ENCODE measurements at places on chromosomes 6 and 20.

GRCh38 chr20:10436053-10436699 is 1.1 kb downstream of the SLX4IP start:
- no peak for DNase-seq

GRCh38 chr20:3430376-3431069 is 23.1 kb upstream of the DNAAF9 start:
- no peak for DNase-seq

- DNase-seq = no peak
Observed at GRCh38 chr20:16263582-16263981, 309.7 kb downstream of the KIF16B start.

DNA sequence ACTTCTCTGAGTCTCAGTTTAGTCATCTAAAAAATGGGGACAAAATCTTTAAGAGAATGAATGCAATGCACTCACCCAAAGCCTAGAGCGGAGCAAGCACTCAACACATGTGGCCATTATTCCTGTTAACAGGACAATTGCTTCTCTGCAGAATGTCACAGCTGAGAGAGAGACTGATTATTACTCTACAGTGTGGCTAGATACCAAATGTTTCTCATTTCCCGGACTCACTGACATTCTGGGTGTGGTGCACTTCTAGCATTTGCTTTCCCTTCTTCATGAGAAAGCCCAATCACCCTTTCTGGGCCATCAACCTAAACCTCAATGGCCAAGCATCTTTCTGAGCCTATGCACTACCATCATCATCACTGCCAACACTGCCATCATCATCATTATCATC is 273.9 kb downstream of the ZNF217 start:
- no peak for DNase-seq

DNA sequence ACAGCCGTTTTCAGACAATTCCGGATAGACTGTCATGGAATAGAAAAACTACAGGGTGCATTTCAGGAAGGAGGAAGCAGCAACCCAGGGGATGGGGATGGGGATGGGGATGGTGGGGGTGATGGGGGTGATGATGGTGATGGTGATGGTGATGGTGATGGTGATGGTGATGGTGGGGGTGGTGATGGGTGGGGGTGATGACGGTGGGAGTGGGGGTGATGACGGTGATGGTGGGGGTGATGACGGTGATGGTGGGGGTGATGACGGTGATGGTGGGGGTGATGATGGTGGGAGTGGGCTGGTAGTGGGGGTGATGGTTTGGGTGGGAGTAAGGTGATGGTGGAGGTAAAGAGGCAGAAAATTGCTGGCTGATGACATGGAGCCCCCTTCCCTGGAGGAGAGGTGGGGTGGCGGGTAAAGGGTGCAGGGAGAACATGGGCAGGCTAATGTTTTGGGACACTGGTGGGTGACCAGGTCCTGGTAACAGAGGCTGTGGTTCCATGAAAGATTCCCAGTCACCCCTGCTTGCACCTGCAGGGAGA is 17.5 kb downstream of the LAMA5 start:
- no peak for DNase-seq

DNA sequence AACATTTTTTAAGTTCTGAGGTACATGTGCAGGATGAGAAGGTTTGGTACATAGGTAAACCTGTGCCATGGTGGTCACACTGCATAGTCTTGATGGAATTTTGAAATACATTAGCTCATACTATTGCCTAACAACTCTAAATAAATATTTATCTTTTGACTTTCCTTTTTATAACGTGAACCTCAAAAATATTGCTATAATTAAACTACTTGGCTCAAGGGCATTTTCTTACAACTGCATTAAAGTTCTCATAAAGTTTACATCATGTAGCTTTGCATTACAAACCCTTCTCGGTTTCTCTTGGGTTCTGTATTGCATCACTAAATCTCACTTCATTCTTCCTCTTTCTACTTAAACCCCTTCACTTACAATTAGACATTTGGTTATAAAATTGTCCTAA is 636.0 kb upstream of the PTCHD4 start:
- DNase-seq = no peak

- DNase-seq = no peak
Observed at GRCh38 chr6:75935473-75935793, 137.0 kb downstream of the IMPG1 start.

DNA sequence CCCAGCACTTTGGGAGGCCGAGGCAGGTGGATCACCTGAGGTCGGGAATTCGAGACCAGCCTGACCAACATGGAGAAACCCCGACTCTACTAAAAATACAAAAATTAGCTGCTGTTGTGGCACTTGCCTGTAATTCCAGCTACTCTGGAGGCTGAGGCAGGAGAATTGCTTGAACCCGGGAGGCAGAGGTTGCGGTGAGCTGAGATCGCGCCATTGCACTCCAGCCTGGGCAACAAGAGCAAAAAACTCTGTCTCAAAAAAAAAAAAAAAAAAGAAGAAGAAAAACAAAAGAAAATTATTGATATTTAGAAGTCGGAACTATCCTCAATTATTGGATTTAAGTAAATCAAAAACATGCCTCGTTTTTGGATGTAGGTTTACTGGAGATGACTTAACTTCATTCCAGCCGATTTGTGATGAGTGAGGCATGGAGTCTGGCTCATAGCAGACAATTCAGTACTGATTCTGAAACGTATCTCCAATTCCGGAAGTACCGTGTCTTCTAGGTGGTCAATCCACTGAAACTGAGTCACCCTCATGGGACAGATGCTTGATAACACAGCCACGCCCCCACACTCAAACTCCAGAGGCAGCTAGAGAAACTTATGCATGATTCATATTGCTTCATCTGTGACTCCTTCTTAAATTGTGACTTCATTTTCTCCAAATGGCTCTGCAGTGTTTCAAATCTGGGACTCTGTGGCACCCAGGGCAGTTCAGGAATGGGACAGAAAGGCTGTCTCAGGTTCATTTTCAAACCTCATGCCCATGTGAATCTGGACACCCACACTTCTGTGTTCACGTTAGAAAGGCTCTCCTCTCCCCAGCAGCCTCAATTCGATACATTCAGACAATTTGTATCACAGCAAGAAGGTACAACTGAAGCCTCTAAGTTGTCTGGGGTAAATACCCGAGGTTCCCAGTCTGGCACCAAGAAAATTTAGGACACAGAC is 110.4 kb upstream of the ARMC2 start:
- DNase-seq = peak; percentile 98

DNA sequence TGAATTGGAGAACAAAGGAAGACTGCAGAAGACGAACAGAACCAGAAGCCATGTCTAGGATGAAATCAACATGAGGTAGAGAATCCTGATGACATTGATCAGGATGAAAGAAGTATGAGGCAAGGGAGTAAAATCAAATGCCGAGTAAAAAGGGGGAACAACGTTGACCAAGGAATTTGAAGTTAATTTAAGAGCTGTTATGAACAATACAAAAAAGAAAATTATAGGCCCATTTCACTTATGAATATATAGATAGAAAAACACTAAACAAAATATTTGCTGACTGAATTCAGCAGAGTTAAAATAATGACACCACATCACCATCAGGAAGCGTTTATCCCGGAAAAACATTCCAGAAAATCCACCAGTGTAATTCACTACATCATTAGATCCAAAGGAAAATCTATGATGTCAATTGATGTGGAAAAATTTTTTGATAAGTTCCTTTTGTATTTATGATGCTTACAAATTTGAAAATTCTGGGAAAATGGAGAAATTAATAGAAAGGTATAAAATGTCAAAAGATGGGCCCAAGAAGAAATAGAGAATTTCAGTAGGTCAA is 8.1 kb upstream of the CCN5 start:
- DNase-seq = no peak

Measured in HS-5 (cell line).